Subcutaneous preadipocyte (primary cell): ENCODE measurements at places on chromosomes 16 and 17. TPM values are rescaled to one million over a fixed set of nuclear protein-coding genes. Genes with fewer than 3 reads are reported as not detected.

CLEC18B gene
- under 0.01 and 0.20 TPM in 2 replicates for total RNA-seq

SLX1B gene
- 20.1 and 20.9 TPM in 2 replicates for total RNA-seq

ZBTB4 gene
- total RNA-seq, result 19.1 and 19.5 TPM in 2 replicates

SMCR8 gene
- 15.1 and 20.3 TPM in 2 replicates for total RNA-seq

CALB2 gene
- not detected in 2 replicates for total RNA-seq

FAM117A gene
- total RNA-seq, result 3.5 and 3.7 TPM in 2 replicates

ABCA10 gene
- 0.59 and 1.5 TPM in 2 replicates for total RNA-seq

CRISPLD2 gene
- total RNA-seq, result 6.5 and 54.4 TPM in 2 replicates
